ENCODE measurements at places on chromosomes 16 and 17.

DNA sequence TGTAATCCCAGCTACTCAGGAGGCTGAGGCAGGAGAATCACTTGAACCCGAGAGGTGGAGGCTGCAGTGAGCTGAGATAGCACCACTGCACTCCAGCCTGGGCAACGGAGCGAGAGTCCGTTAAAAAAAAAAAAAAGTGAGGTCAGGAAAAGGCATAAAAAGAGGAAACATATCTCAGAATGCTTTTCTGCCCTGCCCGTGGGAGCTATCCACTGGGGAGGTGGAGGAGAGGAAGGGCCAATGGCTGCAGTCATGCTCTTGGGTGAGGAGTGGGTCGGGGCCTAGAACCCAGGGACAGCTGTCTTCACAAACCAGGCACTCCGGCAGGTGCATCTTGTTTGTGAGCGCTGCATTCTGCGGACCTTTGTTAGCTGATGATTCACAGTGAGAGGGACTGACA, 60.0 kb upstream of the CDC42EP4 start:
- no peak for DNase-seq

GRCh38 chr17:57033296-57033695, 51.8 kb upstream of the AKAP1 start:
- no peak for DNase-seq

DNA sequence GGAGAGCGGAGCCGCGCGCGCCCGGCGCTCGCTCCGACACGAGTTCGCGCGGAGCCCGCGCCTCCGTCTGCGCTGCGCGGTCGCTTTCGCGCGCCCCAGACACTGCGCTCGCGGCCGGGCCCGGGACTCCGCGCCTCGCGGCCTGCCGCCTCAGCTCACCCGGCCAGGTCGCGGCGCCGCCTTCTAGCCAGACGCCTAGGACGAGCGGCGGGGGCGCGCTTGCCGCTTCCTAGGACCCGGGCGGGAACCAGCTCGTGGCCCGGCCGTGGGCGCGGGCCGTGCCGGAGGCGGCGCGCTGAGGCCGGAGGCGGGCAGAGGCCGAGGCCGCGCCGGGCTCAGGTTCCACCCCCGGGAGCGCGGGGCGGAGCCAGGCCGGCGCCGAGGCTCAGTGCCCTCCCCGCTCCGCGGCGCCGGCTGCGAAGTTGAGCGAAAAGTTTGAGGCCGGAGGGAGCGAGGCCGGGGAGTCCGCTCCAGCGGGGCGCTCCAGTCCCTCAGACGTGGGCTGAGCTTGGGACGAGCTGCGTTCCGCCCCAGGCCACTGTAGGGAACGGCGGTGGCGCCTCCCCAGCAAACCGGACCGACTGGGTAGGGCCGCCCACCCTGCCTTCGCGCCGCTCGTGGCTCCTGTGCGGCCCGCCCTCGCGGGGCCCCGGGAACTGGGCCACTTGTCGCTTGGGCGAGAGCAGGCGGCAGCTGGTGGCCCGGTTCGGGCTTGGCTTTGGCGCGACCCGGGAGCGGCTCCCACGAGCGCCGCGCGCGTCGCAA, at the start of gene SPHK1:
Gene SPHK1 (plus strand): TSS at position 388 of the 765 bp plus-strand sequence. CDS start 1,036 bp downstream, outside the sequence.
- DNase-seq: no peak

DNA sequence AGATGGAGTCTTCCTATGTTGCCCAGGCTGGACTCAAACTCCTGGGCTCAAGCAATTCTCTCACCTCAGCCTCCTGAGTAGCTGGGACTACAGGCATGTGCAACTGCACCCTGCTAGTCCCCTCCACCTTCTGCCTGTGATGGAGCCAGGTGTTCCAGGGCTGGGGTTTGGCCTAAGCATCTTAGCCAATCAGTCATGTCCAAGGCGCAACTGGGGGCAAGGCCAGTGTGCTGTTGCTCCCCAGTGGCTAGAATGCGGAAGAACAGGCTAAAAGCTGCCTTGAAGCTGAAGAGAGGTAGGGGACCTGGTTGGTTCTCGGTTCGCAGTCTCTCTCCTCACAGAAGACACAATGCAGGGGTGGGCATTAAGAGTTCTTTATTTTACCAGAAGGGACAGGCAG, 18.6 kb downstream of the FLOT2 start:
- DNase-seq: no peak

DNA sequence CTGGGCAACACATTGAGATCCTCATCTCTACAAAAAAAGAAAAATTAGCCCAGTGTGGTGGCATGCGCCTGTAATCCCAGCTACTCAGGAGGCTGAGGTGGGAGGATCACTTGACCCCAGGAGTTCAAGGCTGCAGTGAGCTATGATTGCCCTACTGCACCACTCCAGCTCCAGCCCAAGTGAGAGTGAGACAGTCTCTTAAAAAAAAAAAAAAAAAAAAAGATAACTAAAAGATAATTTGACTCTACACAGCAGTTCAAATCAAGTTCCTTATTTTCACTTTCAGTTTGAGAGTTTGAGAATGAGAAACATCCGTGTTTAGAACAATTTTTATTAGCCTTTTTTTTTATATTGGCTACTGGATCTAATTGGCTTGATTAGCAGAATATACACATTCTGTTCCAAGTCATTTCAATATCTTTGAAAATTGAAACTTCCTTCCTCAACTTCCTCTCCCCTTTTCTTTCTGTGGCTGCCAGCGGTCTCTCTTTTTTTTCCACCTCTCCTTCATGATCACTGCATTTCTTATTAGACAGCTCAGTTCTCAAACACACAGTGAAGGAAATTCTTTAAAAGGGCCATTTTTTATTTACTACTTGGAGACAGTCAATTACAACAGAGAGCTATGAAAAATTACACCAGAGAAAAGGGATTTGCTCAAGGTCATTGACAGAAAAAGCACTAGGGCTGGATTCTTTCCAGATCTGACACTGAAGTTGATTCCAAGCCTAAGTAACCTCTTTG, 4.5 kb upstream of the ACSF2 start:
- no peak for DNase-seq

DNA sequence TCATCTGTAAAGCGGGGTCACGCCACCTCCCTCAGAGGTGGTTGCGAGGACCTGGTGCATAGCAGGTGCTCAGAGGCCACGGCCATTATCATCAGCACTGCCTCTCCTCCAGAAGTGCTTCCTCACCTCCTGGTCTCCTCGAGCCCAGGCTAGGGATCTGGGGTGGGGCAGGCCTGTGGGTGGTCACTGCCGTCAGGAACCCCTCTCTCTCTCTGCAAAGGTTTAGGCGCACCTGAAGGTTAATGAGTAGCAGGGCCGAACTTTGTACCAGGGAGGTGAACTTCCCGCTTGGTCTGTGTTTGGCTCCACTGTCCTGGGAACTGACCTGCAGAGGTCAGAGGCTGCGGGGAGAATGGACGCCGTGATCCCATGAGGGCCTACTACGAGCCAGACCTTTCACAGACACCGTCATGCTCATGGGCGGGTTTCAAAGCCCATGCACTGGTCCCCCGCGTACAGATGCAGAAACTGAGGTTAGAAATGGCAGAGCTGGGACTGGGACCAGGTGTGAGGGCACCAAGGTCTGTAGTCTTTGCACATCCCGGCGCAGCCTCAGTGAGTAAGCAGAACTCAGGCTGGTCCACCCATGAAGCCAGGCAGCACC, 13.8 kb downstream of the JUP start:
- DNase-seq: no peak

GRCh38 chr16:9090101-9090959, 1.1 kb upstream of the HAPSTR1 start:
- DNase-seq: no peak

GRCh38 chr16:11201498-11202259, 54.3 kb downstream of the SOCS1 start:
- DNase-seq: peak; percentile 37

- no peak for DNase-seq
These were observed 86.9 kb downstream of the MYH13 start for GRCh38 chr17:10285896-10286295.

- DNase-seq: no peak
These were observed 2.1 kb downstream of the CPD start for GRCh38 chr17:30380643-30381339.

GRCh38 chr16:63618896-63619485, 1502.9 kb downstream of the CDH11 start:
- no peak for DNase-seq

DNA sequence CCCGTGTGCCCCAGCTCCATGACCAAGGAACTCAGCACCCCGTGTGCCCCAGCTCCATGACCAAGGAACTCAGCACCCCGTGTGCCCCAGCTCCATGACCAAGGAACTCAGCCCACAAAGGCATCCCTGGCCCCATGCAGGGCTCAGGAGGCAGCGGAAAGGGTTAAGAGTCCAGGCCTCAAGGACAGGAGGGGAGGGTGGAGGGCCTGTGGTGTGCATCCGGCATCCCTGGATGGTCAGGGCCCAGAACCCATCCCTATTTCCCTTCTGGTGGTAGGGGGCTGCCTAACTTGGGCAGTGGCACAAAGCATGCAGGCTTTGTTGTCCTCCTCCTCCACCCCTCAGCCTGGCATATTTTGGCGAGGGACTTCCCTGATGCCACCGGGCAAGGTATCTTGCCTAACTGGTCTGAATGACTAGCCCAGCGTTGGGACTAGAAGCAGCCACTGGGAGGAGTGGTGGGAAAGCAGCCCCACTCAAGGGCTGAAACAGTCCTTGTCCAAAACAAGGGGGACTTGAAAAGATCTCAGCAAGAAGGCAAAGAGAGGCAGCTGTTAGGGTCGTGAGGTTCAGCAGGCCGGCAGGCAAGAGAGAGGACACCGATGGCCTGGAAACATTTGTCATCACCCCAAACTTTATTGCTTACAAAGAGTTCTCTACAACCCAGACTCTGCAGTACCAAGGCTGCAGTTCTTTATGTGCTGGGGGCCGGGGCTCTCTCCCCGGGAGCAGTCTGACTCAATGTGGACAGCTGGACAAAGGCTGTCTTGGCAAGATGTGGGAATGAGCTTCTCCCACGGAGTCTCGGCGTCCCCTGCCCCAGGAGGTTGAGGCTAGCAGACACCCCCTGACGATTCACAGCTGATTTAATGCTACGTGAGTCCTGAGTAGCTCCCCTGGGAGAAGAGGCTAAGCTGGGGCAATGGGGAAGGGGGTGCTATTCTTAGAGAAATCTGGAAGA, 902 bp upstream of the SPATA32 start:
- no peak for DNase-seq

DNA sequence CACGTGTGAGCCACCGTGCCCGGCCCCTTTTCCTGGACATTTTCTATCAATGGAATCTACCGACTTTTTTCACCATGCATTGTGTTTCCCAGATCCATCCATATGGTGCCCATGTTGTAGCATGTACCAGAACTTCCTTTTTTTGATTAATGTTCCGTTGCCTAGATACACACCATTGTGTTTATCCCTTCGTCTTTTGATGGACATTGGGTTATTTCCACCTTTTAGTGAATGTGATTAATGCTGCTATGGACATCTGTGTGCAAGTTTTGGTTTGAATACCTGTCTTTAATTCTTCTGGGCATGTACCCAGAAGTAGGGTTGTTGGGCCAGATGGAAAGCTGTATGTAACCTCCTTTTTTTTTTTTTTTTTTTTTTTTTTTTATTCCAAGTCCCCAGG, 79.8 kb downstream of the NT5M start:
- no peak for DNase-seq

GRCh38 chr16:1277617-1278282, 21.9 kb downstream of the TPSD1 start:
- DNase-seq: no peak

DNA sequence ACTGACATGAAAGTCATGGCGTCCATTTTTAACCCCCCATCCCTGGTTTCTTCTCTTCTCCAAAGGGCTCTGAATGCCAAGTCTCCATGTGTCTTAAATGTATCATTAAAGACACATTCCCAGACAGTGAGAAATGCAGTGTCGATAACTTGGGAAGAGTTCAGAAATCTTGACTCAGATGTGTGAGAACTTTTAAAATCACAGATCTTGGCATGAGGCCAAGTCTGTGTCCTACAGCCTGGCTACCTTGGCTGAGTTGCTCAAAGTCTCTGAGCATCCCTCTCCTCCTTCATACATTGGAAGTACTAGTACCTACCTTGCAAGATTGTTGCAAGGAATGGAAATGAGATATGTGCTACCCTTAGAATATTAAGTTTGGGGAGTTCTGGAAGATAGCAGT, 1046.5 kb upstream of the RBFOX1 start:
- DNase-seq: no peak

DNA sequence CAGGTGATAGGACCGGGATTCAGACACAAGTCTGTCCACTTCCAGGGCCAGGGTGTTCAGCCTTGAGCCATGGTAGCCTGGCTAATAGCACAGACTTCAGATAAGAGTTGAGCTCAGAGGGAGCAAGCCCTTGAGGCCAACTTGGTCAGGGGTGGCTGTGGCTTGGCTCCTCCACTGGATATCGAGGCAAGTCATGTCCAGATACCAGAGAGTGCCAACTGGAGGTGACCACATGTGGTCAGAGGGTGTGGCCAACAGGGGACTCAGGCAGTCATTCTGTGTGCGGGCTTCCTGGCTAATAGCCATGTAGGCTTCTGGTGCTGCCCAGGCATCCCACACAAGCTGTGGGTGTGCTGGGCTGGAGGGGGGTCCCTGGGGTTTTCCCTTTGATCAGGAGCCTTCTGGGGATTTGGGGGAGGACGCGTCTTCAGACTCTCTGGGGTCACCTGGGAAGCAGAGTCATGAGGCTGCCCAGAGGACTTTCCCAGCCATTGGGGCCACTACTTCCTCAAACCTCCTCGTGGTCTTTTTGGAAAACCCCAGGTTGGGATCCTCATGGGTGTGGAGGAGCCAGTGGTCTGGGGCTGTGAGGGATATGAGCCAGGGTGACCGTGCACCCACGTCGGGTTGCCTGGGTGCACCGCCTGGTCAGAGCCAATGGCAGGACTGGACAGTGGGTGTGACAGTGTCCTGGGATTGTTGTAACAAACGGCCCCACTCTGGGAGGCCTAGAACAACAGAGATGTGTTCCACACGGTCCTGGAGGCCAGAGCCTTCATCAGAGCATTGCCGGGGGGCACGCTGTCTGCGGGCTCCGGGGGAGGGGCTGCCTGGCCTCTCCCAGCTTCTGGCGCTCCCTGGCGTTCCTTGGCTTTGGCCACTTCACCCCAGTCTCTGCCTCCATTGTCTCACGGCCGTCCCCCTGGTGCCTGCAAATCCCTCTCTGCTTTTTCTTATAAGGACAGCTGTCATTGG, 25.0 kb downstream of the COX4I1 start:
- DNase-seq: no peak

DNA sequence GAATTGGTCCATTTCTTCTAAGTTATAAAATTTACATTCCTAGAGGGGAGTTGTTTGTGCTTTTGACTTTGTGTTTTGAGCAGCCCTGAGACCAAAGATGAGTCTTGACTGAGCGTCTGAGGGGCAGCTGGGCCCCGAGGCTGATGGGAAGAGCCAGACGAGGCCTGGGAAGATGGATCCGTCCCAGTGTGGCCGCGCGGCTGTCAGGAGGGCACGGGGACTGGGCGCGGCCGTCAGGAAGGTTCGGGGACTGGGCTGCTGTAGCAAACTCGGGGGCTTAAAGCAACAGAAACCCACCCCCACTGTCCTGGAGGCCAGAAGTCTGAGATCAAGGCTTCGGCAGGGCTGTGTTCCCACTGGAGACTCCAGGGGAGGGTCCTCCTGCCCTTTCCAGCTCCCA, 38.2 kb upstream of the GNG13 start:
- DNase-seq: no peak
